Stimulated activated CD8-positive, alpha-beta memory T cell treated with anti-CD3 and anti-CD28 coated beads, Interleukin-7, amount 100 ng/mL, for 1 hour (primary cell): ENCODE measurements at places on chromosomes 5 and 9.

GRCh38 chr5:32721626-32722025 lies 10.5 kb downstream of the NPR3 start:
- DNase-seq, result no peak

DNA sequence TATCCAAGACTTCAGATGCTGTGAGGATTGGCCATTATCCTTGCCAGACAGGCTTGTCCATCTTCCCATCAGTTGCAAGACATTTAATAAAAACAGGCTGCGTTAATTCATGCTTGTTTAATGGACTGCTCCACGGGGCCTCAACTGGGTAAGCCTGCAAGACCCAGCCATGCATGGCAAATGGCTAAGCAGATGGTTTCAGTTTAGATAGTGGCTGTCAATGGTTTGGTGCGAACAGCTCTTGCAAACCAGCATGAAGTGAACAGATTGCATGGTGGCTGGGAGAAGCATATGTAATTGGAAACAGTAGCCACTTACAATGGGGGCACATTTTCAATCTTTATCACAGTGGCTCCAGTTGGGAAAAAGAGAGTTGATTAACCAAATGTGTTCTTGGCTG lies 628.2 kb upstream of the KLF4 start:
- DNase-seq, result no peak

- no peak for DNase-seq
Measured at GRCh38 chr5:7395947-7396712, at the start of gene ADCY2. Gene ADCY2 (plus strand): TSS chr5:7396138. CDS start chr5:7396297, 159 bp downstream.

DNA sequence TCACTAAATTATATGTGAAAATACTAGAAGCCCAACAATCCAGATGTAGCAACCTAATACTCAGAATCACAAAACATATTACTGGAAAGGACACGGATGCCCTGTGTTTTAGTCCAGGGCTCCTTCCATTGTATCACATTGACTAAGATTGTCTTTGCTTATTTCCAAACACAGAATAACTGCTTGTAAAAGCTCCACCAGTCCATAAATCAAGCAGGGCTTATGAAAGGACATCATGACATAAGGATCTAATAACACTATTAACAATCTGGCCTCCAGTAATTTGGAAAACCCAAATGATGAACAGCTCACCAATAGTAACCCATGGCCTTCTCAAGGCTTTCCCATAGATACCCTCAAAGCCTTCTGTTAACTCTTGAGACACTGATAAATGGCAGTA lies 39.8 kb downstream of the WDR41 start:
- DNase-seq, result no peak

DNA sequence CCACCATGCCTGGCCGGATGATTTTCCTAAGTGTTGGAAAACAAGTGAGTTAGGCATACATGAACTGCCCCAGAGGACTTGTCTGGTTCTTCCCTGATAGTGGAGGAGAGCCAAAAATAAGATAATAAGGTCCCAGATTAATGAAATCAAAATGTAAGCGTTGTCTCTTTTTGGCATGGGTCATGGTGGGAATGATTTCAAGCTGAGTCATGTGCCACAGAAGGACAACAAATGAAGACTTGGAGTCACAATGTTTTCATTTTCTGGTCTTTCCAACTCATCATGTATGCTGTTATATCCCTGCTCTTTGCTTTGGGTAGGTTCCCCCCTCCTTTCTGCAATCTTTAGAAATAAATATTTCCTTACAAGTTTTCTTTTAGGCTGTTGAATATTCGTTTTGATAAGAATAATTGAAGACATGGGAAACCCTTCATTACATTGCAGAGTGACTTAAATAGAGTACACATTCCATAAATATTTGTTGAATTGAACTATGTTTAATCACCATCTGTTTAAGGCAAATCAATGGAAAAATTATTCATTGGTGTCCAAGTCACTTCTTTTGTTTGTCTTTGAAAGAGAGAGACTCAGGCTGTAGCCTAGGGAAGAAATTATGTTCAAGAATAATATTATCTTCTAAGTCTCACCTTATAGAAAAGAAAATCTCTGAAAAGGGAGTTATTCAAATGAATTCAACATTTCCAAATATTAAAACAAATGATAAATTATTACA lies 196.3 kb downstream of the CSNK1G3 start:
- no peak for DNase-seq

DNA sequence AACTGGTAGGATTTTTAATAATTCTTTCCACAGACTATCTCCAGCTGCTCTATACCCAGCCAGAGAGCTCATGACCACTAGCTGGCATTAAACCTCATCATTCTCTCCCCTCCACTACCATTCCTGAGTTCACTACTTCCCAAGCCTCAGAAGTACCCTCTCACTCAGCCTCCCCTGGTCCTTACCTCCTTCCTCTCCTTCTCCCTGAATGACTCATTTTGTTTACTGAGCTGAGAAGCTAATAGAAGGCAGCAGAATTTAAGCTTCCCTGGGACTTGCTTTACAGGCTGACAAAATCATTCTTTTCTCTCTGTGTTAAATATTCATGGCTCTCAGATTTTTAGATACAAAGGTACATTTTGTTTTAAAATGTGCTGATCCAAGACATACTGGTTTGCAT lies 305.4 kb downstream of the TLR4 start:
- DNase-seq, result no peak

DNA sequence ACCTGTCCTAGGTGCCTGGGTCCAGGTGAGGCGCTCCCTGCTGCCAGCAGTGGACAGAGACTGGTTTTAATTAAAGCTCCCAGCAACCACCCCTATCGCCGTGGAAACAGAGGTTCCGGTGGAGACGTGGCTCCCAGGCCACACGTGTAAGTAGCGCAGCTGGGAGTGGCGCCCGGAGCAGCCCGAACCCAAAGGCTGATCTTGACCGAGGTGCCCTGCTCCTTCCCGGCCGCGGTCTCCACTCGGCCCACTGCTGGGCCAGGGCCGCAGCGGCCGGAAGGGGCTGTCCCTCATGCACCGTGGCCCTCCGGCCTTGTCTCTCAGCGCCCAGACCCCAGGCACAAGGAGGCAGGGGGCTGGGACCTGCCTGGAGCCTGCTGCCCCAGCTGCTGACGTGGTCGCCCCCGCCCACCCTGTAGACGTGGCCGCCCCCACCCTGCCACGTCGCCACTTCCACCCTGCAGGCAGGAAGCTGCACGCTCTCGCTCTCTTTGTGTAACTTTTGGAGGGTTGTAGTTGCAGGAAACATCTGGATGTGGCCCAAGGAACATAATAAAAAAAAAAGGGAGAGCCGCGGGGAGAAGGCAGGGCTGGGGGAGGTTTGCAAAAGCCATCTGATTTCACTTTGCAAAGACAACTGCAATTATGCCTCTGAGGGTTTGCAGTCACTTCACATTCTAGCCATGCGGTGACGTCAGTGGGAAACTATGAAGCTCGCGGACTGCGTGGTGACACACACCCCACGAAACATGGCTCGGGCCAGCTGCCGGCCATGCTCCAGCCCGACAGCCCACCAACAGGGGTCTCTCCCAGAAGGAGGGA lies 129.9 kb downstream of the RXRA start:
- DNase-seq, result peak; percentile 39

DNA sequence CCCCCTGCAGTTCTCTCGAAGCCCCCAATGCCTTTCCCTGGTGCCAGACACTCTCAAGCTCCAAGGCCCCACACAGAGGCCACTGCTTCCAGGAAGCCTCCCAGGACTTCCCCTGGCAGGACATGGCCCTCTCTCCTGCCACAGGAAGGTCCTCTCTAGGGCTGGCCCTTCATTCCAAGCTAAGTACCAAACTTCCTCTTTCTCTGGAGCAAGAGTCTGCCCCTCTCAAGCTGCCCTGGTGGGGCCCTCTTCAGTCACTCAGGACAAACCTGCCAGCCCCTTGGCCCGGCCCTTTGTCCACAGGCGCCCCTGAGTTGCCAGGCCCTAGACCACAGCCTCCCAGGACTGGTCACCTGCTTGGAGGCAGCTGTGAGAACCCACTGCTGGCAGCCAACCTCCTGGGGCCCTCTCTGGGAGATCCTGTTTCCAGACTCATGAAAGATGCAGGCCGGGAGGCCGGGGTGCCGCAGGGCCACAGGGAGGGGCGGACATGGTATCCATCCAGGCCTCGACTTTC lies 6.6 kb downstream of the NINJ1 start:
- DNase-seq, result no peak

DNA sequence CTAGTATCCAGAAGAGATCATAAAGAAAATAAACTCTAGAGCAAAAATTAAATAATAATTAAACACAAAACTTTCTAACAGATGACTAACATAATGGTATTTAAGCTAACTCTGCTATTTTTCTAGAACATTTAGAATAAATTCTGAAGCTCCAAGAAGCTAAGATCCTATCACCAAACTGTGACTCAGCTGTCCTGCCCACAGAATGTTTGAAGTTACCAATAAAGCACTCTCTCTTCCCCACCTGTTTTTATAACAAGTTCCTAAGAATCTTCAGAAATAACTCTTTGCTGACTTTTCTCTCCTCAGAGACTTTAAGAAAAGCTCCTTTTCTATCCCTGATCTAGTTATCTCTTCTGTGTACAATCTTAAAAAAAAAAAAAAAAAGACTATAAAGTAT lies 6.0 kb upstream of the EFNA5 start:
- DNase-seq, result no peak

DNA sequence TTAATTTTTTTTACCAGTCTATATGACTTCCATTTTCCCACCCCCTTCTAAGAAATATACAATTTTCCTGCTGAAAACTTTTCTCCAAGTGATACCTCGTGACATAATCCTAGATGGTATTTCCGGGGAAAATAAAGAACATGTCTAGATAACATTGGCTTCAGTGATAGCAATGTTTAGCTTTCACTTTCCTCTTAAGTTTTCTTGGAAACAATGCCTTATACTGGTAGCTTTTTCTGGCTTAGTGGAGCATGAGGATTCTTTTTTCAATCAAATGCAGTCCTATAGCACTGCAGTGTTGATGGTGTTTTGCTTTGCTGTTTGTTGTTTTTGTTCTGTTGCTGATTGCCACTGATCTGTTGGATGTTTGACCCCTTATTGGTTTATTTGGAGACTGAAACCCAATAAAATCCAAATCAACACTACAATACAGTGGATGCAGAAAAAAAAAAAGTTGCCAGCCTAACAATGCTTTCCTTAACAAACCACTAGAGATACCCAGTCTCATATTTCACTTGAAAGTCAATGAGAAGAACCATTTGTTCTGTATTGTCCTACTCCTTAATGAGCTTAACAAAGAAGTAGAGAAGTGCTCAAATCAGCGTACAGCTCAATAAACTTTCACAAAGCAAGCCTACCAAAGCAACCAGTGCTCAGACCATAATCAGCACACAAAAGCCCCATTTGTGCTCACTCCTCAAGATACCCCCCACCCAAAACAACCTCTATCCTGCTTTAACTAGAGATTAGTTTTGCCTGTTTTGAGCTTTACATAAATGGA lies 74.2 kb upstream of the GRAMD2B start:
- DNase-seq, result no peak

GRCh38 chr9:137000177-137000930 lies 4.0 kb upstream of the CLIC3 start:
- no peak for DNase-seq

- no peak for DNase-seq
Measured at GRCh38 chr5:120852222-120852860, 388.2 kb downstream of the PRR16 start.

DNA sequence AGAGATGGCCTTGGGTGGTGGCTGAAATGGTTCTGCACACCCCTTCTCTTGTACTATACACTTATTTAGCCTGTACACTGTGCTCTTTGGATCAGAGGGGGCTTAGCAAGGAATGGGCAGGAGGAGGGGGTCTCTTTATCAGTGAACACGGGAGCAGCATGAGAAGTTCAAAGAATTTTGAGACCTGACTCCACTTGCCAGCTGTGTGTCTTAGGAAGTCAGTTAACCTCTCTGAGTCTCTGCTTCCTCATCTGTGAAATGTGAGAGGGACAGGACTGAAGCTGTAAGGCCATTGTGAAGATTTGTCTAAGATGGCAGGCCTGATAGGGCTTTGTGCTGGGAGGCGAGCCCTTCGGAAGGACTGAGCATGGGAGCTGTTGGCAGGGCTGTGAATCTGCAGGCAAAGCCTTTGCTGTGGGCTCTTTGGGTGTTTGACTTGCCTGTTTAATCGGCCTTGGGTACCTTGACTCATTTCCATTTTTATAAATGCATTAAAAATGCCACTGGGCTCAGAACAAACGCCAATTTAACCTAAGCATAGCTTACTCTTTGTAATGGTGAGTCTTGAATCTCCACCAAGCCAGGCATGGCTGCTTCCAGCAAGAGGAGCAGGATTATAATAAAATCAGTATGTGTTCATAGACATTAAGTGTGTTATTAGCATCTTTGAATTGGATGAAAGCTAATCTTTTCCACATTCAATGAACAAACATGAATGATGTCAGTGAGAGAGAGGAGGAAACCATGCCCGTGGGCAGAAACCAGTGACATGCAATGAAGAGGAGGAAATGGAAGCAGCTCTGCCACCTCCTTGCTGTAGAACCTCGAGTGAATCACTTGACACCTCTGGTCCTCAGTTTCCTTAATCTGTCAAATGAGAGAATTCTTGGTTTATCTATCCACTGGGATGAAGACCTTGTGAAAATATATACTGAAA lies 89.4 kb downstream of the MACROH2A1 start:
- DNase-seq, result no peak

DNA sequence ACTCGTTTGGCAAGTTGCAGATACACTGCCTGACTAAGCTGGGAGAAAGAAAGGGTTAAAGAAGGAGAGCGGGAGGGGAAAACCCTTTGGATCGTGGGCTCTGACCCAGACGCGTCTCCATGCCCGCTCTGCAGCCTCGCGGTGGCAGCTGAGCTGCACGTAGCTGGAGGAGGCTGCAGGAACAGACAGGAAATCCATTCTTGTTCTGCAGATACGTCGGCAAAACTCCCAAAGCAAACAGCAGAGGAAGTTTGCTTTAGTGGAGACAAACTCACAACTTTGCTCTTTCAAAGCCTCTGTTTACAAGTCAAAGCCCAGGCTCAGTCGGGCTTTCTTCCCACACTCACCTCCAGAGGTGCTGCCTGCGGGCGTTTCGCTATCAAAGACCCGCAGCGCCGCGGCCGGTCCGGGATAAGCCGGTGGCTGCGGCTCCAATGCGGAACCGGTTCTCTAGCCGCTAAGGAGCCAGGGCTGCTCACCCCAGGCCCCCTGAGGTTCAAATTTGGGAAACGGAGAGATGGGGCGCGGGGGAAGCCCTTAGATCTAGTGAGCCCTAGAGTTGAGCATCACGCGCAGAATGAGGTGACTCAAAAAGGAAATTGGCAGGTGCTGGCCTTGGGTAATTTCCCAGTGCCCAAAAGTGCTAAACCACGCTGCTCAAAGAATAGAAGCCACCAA lies 60.7 kb downstream of the MAT2B start:
- no peak for DNase-seq

DNA sequence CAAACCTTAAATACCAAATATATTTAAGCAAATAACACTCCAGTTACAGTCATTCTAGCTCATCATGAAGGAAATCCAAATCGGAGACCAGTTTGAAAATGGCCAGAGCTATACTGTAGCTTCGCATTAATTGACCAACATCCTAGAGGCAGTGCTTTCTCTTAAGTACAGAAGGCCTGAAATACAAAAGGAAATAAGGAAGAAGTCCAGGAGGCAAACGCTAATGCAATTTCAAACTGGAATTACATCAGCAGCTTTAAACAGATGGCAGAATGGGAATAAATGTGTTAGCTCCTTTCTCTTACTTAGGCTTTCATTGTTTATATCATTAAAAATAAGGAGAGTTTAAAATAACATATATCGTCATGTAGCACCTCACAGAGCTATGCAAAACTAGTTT lies 197.0 kb downstream of the SEC61B start:
- DNase-seq, result no peak

GRCh38 chr9:21576331-21577189 lies 94.4 kb upstream of the IFNE start:
- DNase-seq, result no peak

GRCh38 chr5:45335978-45336377 lies 360.2 kb downstream of the HCN1 start:
- no peak for DNase-seq

- no peak for DNase-seq
Measured at GRCh38 chr9:79598562-79599345, 27.0 kb downstream of the TLE4 start.
